NCI-H446 (cell line): ENCODE measurements at places on chromosomes 3 and 15.

GRCh38 chr3:123271466-123272159, 69.9 kb downstream of the SEC22A start:
- no peak for DNase-seq

DNA sequence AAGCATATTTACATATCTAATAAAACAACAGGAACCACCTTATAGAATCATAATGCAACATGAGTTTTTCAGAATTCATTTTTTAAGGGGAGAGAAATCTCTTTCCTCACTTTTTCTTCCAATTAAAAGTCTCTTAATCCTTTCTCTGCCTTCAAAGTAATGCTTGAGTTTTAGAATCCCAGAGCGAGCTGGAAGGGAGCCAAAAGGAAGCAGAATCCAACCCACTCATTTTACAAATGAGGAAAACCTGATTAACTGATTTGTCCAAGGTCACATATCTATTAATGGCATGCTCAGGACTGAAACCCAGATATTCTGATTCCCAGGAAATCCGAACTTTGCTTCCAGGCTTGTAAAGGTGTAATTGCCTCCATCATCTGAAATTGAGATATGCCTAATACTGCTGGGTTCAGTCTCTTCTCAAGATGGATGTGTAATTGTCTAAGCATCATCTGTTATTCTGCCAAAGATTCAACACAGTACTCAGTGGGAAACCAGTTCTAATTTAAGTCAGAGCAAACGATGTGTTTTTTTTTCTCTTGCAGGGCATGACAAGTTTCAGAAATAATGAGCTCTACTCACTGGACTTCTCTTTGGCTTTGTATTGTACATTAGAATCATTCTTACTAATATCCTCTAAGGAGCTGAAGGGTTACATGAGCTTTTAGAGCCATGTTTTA, 481.4 kb upstream of the CFAP20DC start:
- no peak for DNase-seq

DNA sequence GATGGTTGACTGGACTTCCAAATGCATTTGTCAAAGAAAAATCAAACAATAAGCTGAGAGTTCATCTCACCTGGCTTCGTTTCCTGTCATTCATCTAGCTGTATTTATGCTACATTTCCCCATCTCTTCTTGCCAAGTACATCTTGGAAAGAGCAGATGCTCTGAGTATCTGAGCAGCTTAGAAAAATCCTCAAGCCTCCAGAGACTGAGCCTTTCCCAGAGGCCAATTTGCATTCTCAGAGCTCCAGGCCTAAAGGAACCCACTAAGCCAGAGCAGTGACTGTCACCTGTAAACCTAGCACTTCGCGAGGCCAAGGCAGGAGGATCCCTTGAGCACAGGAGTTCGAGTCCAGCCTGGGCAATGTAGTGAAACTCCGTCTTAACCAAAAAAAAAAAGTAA, 100.5 kb downstream of the XXYLT1 start:
- peak; percentile 63 for DNase-seq

GRCh38 chr3:194373899-194374298, 4.4 kb upstream of the LRRC15 start:
- no peak for DNase-seq

- DNase-seq: no peak
Measured at GRCh38 chr3:77071809-77072208, 31.9 kb downstream of the ROBO2 start.
